ENCODE measurements at places on chromosomes 11 and 22.

DNA sequence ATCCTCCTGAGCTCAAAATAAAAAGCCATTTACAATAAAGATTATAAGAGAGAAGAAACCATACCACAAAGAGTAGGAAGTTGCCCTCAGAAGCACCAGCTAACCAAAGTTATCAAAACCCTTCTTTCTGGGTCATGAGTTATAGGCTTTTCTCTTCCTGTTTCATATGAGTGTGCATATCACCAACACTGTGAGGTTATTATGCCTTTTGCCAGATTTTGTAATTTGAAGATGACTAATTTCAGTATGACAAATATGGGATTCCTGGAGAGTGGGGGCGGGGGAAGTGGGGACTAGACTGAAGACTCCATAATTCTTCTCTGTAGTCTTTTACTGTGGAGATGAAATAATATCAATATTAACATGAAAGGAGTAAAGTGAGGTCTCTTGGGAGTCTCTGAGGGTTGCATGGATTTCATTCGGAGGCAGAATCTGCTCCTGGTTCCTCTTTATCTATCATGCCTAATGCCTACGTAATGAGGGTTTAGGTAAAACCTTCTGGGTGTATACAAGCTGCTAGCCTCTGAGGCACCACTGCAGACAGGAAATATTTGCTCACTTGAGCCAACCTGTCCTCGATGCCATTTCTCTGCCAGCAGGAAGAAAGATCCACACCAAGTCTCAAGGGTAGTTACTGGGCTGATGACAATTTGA is 2.1 kb downstream of the LPXN start:
- DNase-seq: no peak

GRCh38 chr11:46330563-46331281 is 16.5 kb upstream of the DGKZ start:
- DNase-seq: no peak

DNA sequence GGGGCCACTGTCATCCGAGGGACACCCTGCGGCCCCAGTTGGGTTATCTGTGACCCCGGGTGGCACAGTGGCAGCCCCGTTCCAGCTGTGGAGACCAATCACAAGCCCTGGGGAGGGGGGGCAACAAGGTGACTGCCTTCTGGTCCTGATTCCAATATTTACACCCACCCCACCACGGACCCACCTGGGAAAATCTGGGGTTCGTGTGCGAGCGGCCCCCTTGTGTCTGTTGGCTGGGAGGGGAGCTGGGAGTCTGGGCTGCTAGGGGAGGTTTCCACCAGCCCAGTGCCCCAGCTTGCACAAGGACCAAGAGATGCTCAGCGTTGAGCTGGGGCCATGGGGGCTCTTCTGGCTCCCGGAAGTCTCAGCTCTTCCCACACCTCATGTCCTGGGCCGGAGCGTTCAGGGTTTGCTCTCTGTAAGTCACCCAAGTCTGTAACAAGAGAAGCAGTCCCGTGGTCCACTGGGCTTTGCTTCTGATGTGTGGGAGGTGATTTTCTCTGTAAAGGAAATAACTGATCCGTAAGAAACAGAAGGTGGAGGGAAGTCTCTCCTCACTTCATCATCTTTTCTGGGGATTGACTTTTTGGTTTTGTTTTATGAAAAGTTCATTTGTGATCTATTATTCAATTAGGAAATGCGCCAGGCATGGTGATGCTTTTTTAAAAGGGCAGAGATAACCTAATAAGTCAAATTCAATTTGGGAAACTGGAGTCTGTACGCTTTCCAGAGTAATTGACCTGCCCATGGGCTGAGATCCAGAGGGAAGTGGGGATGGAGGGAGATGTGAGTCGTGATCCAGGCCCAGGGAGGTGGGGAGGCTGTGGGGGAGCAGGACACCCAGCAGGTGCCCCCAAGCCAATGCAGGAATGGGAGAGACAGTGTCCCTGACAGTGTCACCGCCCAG is 22.4 kb upstream of the GAL start:
- no peak for DNase-seq

- DNase-seq: no peak
Observed at GRCh38 chr11:115317277-115318185, 186.7 kb downstream of the CADM1 start.

DNA sequence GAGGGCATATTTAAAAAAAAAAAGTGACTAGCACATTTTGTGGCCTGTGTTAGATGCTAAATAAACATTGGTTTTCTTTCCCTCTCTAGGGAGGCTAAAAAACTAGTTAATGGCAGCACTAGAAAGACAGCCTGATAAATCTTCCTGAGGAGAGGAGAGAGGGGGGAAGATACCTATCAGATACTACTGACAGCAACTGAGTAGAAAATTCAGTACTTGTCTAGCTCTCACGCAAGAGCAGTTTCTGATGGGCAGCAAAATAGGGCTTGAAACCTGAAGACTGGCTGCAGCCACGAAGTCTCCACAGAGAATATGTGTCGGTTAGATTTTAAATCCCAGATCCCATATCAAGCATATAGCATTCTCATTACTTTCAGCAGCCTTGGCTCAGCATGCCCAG is 388.2 kb downstream of the KCNA4 start:
- no peak for DNase-seq

DNA sequence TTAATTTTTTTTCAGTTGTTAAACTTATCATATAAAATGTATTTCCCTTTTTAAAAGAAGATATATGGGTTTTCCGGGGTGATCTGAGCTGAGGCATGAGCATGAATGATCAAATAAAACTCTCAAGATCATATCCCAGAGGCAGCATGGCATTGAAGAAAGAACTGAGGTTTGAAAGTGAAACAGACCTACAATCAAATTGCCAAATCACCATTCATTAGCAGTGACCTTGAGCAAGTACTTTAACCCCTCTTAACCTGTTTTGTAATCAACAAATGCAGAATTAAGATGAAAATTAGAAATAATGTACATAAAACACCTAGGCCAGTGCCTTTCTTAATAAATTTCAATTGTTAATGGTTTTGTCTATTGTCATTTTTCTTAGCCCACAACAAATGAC is 116.0 kb downstream of the RBFOX2 start:
- DNase-seq: no peak

GRCh38 chr11:71081704-71082230 is 170.6 kb downstream of the SHANK2 start:
- DNase-seq: no peak

GRCh38 chr22:38176170-38176741 is 5.4 kb downstream of the PLA2G6 start:
- peak; percentile 71 for DNase-seq

DNA sequence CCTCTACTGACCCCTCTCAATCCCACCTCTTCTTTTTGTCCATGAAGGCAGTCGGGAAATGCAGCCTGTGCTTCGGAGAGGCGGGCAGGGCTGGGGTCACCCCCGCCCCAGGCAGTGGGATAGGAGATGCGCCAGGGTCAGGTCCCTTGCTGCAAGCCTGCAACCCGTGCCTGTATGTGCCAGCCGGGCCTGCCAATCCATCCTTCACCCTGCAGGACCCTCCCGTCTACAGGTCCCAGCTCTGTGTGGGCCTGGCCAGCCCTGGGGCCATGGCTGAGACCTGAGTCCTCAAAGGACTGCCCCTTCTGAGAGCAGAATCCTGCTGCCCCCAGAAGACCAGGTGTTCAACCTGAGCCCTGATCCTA is 10.9 kb downstream of the ASCL2 start:
- no peak for DNase-seq

- no peak for DNase-seq
Observed at GRCh38 chr11:57055744-57056143, 67.0 kb downstream of the OR5AK2 start.

GRCh38 chr11:113496026-113496651 is 20.9 kb upstream of the DRD2 start:
- no peak for DNase-seq

DNA sequence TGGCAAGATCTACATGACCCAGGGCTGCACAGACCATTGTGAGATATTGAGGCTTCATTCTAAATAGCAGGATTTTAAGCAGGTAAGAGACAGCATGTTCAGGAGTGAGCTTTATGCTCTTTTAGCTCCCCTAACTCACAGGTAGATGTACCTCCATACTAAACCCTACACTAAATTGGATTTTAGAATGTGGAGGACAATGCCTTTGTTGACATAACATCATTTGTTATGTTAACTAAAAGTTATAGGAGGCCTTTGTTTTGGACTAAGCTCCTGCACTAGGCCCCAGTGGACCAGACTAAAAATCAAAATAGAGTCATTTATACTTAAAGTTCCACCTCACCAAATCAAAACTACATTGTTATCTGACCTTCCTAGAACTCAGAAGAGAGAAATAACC is 6.8 kb downstream of the DDIAS start:
- no peak for DNase-seq

DNA sequence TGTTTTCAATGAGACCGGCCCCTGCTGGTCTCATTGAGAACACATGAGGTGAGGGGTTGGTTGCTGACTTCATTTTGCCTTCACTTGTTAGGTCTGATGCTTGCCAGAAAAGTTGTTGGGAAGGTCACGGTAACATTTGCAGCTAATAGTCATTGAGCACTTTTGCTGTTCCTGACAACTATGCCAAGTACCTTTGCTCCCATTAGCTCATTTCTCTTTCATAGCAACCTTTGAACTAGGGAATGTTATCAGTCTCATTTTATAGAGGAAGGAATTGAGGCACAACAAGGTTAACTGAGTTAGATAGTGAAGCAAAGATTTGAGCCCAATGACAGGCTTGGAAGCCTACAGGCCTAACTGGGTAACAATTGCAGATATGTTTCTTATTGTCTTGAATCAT is 195.4 kb upstream of the LARGE1 start:
- DNase-seq: no peak

GRCh38 chr11:11022125-11022730 is 164.4 kb upstream of the ZBED5 start:
- no peak for DNase-seq

- DNase-seq: no peak
Observed at GRCh38 chr22:26025626-26026025, 143.6 kb upstream of the SEZ6L start.

DNA sequence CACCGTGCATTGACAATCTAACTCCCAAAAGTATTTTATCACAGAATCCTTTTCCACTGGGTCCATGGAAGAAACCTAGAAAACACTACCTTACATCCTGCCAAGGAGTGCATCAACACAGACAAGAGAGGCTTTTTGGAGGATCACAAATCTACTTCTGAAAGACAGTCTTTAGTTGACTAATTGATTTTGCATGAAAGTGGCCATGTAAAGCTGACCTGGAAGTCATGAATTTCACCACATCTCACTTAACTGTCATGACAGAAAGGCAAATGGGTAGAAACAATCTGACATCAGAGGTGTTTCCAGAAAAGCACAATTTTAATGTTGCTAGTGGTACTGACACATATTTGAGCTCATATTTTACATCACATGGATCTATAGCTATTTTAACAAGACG is 101.6 kb downstream of the FAM76B start:
- no peak for DNase-seq

DNA sequence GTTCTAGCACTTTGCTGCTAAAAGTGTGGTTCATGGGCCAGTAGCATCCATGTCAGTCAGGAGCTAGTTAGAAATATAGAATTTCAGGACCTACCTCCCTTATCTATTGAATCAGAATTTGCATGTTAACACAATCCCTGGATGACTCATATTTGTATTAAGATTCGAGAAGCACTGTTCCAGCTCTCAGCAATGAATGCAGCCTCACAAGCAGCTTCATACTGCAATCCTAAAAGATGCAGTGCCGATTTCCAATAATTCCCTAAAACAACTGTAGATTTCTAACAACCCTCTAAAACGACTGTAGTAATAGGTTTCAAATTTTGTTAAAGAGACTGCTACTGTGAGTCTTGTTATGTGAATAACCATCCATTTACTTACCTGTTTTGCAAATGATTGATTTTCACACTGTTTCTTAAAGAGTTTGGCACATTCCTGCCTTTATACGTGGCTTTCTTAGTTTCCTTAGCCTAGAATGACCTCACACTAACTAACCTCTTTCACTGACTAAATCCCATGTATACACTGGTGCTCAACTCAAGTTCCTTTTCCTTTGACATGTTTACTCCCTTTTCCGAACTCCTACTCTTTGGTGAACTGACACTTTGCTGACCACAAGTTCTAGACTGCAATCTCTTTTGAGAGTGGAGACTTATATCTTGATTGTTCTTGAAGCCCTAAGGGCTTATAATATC is 511.8 kb downstream of the METTL15 start:
- DNase-seq: no peak

DNA sequence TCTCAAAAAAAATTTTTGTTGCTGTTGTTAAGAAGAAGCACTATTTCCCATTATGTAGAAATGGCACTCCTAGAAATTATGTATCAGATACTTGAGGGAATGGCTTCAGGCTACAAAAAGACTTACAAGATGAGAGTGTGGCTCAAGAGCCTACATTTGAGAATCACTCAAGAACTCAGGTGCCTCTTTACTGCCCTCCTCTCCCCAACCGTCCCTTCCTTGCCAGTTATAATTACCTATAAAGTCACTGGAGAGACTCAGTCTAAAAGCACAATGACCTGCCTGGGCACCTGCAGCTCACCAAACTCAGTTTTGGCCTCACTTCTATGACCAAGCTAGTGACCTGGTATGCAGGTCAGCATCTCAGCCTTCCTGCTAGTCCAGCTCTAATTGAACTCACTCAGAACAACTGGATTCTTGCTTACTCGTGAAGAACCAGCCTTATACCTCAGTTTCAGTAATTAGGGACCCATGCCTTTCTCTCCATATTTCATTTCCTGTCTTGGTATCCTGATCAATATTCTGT is 41.9 kb upstream of the PPP2R1B start:
- no peak for DNase-seq

DNA sequence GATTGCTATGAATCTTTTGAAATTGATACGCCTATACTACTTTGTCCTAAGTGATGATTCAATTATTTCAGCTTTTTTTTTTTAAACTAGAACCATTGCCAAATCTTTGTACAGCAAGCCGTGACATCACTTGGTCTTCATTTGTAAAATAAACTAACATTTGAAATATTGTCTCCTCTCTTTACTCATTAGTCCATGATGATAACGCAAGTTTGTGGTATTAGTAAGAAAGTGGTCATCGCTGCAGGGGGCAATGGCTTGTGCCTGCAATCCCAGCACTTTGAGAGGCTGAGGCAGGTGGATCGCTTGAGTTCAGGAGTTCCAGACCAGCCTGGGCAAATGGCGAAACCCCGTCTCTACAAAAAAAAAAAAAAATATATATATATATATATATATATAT is 12.9 kb upstream of the ARHGAP42 start:
- no peak for DNase-seq

- DNase-seq: no peak
Observed at GRCh38 chr11:35145271-35145670, 6.3 kb downstream of the CD44 start.

GRCh38 chr11:3840870-3841425 is at the start of gene RHOG:
Gene RHOG (minus strand): TSS chr11:3840959. CDS start chr11:3828138, 12,821 bp downstream.
- DNase-seq: no peak

Data from cortex of kidney (tissue), 1 donor.